ENCODE measurements at places on chromosomes 7 and 10. TPM values are rescaled to one million over a fixed set of nuclear protein-coding genes. Genes with fewer than 3 reads are reported as not detected.

Gene PDE1C
- not detected for polyA plus RNA-seq

Gene ENO4
- not detected for polyA plus RNA-seq

GRCh38 chr10:33306126-33306525 lies 28.3 kb downstream of the NRP1 start:
- no peak for DNase-seq

GRCh38 chr7:4245135-4245865 lies 436.8 kb upstream of the FOXK1 start:
- no peak for DNase-seq

DNA sequence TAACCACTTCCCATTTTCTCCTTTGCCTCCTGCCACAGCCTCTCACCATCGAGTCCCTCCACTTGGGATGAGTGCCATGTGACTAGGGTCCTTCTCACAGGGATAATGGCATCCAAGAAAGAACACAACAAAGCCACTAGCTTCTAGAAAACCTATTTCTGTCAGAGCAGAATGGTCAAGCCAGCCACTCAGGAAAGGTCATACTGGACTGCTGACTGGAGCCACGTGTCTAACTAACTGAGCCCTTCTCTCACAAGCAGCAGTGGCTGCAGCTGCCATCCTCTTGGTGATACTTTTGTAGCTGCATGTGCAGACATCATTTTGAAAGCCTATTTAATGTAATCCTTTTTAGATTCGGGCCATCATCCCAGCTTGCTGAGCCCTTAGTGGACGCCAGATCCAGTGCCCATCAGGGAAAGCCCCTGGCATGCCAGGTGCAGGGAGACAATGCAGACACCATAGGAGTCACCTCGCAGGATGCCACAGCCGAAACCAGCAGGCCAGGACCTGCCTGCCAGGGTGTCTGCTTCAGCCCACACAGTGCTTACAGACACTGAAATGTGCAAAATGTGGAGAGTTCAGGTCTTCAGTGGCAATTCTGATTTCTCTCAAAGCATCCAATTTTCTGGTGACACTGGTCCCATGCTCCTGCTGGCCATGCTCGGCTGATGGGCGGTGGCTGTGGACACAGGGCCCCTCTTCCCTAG lies 98.3 kb upstream of the DDC start:
- no peak for DNase-seq

GRCh38 chr10:69573056-69573806 lies at the start of gene NEUROG3:
Gene NEUROG3, minus strand, starts transcription at chr10:69573422. Its CDS starts 379 bp downstream, at chr10:69573043.
- no peak for DNase-seq

Measured in CD4-positive, alpha-beta memory T cell (primary cell).